ENCODE measurements at places on chromosomes 13 and 19. TPM values are rescaled to one million over a fixed set of nuclear protein-coding genes. Genes with fewer than 3 reads are reported as not detected.
A peak's percentile ranks its signal among the peaks of the same experiment; 100 is the strongest.

GRCh38 chr13:48735571-48735970 is 81.8 kb downstream of the CYSLTR2 start:
- no peak for DNase-seq

DNA sequence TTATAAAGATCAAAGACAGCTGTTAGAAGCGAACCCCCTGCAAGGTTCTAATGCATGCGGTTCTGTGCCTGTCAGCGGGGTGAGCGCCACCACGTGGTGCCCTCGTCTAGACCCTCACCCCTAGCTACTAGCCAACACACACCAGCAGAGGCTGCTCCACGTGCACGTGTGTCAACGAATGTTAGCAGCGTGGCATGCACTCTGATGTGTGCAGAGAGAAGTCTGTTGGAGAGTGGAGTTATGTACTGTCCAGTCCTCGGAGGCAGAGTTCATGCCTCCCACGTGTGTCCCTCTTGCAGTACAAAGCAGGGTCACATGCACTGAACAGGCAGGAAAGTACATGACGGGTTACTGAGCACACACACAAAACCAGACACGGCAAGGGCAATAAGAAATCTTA is 75.0 kb upstream of the SLC15A1 start:
- DNase-seq, result no peak

DNA sequence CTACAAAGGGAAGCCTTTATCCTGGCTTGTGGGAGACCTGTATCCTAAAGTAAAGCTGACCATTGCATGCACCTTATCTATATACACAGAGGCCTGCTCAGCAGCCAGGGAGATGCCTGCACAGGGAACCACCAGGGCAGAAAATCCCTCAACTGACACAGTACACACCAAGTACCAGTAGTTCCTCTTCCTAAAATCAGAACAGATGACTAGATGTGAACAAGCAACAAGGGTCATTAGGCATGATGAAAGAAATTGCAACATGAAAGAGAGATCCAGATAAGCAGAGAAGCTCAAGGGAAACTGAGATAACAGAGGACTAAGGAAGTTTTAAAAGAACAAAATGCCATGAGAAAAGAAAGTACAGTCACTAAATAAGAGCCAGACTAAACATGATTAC is 39.7 kb upstream of the SLC7A9 start:
- DNase-seq, result no peak

DNA sequence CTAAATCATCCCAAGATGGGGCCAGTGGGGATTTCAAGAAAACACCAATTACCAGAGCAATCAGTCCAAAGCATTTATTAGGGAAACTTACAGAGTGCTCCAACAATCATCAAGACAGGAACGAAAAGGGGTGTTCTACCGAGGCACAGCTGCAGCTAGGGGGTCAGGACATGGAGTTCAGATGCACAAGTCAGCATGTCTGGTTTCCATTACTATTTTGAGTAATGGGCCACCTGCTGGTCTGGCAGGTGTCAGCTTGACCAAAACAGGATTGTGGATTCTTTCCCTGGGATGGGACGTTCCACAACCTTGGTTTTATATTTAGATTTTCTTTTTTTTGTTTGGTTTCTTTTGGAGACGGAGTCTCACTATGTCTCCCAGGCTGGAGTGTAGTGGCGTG is 3.9 kb upstream of the UBL5 start:
- no peak for DNase-seq

DNA sequence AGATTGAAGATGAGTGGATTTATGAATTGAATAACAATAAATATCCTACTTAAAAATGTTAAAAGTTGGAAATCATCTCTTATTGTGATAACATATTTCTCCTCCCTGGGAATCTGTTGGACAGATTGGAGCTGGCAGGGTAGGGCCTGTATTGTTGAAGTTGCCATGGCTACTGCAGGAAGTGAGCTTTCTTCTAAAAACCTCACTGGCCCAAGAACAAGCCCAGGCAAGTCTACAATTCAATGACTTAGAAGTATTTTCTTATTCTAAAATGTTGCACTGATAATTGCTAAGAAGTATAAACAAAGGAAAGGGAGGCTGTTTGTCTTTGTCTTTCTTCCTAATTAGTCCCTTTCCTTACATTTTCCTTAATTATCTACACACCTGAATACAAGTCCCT is 112.1 kb downstream of the DLEU7 start:
- no peak for DNase-seq

DNA sequence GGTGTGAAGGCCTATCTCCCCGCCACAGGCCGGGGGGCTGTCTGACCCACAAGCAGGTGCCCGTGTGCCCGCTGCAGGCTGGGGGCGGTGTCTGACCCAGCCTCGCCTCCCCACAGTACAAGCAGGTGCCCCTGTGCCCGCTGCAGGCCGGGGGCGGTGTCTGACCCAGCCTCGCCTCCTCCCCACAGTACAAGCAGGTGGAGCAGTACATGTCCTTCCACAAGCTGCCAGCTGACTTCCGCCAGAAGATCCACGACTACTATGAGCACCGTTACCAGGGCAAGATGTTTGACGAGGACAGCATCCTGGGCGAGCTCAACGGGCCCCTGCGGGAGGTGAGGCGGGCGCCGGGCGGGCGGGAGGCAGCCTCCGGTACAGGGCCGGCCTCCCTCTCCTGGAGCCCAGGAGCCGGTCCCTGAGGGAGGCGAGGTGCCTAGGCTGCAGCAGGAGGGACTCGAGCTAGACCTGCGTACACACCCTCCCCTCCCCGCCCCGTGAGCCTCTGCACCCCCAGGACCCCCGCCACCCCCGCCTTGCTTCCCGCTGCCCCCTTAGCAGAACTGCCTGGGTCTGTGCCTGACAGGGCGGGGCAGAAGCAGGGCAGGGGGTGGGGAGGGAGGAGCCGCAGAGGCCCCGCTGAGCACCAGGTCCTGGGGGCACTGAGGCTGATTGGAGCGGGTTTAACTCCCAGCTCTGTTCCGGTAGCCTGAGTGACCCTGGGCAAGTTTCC is 20.6 kb downstream of the HCN2 start:
- DNase-seq, result peak; percentile 69

DNA sequence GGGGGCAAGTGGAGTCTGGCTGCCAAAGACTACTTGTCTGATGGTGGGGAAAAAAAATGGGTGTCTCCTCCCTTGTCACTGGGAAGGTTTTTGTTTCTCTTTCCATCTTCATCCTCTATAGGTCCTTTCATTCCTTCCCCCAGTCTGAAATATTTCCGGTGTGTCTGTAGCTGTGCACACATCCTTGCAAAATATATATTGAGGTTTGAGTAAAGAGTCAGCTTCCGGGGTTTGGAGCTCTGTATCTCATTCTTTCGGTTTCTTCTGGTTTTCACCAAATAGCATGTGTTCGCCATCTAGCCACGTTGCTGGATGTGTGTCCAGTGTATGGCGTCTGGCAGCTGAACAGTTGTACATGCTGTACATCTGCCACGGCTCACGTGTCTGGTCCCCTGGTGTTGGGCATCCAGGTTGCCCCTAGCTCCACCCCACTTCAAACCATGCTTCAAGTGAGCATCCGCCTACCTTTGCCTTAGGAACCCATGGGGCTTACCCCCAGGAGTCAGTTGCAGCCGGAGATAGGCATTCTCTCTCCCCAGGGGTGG is 142.2 kb downstream of the SIPA1L3 start:
- DNase-seq, result peak; percentile 72

- no peak for DNase-seq
Observed at GRCh38 chr13:41032691-41033376, 13.7 kb upstream of the ELF1 start.

GRCh38 chr19:5953680-5954213 is 24.2 kb downstream of the RANBP3 start:
- DNase-seq, result no peak

GRCh38 chr13:50585674-50586413 is 257.6 kb downstream of the DLEU7 start:
- no peak for DNase-seq

DNA sequence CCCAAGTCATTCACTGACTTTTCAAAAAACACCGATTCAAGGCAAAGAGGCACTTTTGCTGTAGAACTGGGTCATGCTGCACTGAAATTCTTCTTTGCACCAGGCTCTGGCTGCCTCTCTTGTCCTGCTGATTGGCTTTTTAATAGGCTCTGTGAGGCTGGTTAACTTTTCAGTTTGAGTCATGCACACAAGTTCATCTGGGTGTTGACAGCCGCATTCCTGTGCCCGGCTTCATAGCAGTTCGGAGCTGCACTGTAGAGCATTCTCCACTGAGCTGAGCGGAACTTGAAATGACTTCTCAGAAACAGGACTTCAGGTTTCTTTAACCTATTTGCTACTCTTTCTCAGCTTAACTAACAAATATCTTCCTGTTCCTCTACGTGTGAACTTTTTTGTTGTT is 978.3 kb downstream of the UQCRFS1 start:
- no peak for DNase-seq

GRCh38 chr13:100860866-100861265 is 186.3 kb upstream of the TMTC4 start:
- DNase-seq, result no peak

DNA sequence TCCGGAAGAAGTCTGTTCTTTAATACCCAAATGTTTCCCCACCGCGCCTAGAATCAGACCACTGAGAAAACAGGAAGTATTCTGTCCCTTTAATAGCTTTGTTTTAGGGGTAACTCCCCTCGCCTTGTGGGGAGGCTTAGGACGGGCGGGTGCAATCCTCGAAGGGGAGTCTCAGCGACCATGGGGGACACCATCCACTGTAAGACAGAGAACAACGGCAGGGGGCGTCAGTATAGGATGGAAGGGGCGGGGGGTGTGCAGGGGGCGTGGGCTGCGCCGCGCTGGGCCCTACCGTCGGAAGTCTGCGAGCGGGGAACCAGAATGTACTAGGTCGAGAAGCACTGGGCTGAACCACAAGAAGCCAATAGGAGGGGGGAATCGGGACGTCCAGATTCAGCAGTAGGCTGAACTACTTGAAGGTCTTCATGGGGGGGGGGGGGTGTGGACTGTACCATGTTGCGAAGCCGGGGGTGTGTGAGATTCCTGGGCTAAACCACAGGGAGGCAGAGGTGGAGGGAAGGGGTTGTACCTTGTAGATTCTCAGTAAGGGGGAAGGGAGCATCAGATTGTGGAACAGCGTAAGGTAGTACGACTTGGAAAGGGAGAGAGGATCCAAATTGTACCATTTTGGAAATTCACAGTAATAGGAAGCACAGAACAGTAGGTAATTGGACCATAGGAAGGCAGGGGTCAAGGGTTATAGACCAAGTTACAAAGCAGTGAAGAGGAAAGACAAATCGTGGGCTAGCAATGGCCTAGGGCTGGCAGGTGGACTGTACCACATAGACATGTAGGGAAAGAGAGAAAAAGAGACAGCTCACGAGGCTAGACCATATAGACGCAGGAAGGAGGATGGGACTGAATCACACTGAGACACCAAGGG is 1.0 kb upstream of the DBP start:
- DNase-seq, result peak; percentile 94

GRCh38 chr19:16210168-16210567 is 12.5 kb downstream of the AP1M1 start:
- DNase-seq, result no peak

DNA sequence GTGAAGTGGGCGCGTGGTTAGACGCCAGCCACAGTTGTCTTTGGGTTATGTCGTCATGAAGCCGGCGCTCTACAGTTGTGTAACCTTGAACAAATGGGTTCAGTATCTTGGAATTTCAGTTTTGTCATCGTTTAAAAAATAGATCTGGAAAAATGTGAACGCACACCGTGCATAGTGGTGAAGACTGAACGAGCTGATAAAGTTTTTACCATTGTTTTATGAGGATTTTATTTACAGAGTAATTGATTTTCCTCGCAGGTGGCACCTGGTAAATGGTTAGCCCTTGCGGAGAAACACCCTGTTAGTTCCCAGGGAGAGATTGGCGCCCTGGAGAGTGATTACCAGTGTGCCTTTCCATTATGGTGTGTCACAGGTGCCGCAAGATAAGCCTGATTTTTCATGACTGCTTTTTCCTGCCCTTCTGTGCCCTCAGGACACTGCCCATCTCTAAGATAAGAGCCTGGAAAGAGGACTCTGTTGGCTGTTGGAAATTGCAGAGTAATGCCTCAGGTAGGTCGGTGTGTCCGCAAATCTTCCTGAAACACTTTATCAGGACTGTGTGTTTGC is 577 bp downstream of the ZNF181 start:
- DNase-seq, result no peak

- no peak for DNase-seq
Observed at GRCh38 chr19:16581145-16581970, 9.1 kb upstream of the SLC35E1 start.

GRCh38 chr19:8487137-8487851 is 15.1 kb downstream of the PRAM1 start:
- DNase-seq, result no peak

GRCh38 chr19:3658870-3659745 is 32.5 kb upstream of the CACTIN start:
- no peak for DNase-seq

- DNase-seq, result no peak
Observed at GRCh38 chr13:94394723-94395122, 84.8 kb downstream of the DCT start.

GRCh38 chr13:110630566-110631119 is 15.3 kb downstream of the NAXD start:
- DNase-seq, result no peak

DNA sequence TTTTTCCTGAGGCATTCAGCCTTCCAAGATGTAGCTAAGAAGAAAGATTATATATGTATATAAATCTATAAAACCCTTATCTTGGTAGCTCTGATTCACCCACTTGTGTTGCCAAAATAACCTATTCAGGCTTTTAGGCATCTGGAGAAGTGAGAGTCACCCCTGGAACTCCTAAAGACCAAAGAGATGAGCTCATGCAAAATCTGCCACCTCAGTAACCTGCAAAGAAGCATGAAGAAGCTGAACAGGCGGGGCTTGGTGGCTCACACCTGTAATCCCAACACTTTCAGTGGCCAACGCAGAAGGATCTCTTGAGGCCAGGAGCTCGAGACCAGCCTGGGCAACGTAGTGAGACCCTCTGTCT is 393.7 kb downstream of the FOXO1 start:
- DNase-seq, result no peak

The CPB2 gene
- not detected for total RNA-seq

The MTUS2 gene
- 0.28 TPM for total RNA-seq

The WDR87 gene
- total RNA-seq, result not detected

The SPTBN4 gene
- total RNA-seq, result 6.6 TPM

The CCDC124 gene
- total RNA-seq, result 33.0 TPM

The PRKCG gene
- 2.5 TPM for total RNA-seq

The TEKTIP1 gene
- 2.4 TPM for total RNA-seq

The ZNF296 gene
- not detected for total RNA-seq

The RHPN2 gene
- total RNA-seq, result 75.6 TPM

The RXFP2 gene
- not detected for total RNA-seq

The TMEM59L gene
- total RNA-seq, result 0.70 TPM

The CRX gene
- not detected for total RNA-seq

The LILRA1 gene
- total RNA-seq, result not detected

The C1QTNF9 gene
- not detected for total RNA-seq

The GPC6 gene
- 1.9 TPM for total RNA-seq
